ENCODE measurements at places on chromosomes 11 and 22.

- DNase-seq = peak; percentile 24
Observed at GRCh38 chr11:6531267-6531752, 34.2 kb downstream of the DNHD1 start.

DNA sequence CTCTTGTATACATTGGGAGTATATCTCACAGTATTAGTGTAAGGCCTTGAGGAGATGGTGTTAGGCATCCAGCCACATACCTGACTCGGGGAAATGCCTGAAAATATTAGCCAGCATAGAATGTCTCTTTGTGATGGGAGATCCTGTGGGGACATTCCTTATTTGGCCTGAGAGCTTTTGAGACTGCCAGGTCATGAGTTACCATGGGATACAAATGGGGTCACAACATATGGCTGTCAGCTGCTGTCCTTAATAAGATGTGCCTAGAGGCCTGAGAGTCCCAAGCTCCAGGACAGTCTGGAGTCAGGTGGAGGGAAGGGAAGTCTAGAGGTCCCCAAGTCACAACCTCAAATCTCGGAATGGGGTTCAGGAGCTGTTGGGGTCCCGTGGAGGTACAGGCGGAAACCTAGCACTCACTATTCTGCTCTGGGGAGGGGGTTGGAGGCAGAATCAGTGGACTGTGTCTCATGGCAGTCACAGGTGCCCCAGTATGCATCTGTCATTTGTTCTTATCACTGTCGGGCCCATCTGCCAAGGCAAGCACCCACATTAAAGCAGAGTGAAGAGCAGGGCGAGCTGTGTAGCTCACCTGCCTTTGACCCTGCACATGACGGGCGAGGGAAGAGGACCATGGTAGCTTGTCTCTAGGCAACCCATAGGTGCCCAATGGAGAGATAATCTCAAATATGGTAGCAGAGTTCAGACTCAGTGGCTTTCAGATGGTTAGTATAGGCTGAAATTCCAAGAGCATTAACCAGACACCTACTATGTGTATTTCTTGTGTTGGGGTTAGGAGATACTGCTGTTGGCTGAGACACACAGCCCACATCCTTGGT, 29.9 kb downstream of the KCNQ1OT1 start:
- DNase-seq = no peak

DNA sequence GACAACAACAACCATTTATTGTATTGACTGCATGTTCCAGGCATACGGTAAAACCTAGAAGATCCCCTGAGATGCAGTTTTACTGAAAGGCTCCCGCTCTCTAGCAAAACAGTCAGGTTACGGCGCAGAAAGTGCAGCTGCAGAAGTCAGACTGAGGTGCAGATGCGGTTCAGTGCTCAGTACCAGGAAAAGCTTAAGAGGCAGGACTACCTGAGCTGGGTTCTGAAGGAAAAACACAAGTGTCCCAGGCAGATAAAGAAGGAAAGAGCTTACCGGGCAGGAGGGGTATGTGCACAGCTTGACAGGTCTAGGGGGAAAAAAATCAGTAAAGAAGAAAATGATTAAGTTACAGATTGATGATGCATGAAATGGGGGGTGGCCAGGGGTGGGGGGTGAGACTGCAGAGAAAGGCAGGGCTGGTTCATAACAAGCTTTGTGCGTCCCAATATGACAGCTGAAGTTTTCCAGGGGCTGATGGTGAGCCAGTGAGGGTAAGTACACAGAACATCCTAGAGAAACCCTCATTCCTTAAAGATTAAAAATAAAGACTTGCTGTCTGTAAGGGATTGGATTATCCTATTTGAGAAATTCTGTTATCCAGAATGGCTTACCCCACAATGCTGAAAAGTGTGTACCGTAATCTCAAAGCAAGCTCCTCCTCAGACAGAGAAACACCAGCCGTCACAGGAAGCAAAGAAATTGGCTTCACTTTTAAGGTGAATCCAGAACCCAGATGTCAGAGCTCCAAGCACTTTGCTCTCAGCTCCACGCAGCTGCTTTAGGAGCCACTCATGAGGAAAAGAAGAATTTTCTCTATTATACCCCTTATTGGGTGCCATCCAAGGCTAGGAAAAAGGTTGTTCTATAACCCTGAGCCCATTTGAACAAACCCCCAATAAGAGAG, 11.9 kb downstream of the LARGE1 start:
- no peak for DNase-seq

- DNase-seq = no peak
Observed at GRCh38 chr22:24502034-24502433, 6.9 kb downstream of the UPB1 start.

DNA sequence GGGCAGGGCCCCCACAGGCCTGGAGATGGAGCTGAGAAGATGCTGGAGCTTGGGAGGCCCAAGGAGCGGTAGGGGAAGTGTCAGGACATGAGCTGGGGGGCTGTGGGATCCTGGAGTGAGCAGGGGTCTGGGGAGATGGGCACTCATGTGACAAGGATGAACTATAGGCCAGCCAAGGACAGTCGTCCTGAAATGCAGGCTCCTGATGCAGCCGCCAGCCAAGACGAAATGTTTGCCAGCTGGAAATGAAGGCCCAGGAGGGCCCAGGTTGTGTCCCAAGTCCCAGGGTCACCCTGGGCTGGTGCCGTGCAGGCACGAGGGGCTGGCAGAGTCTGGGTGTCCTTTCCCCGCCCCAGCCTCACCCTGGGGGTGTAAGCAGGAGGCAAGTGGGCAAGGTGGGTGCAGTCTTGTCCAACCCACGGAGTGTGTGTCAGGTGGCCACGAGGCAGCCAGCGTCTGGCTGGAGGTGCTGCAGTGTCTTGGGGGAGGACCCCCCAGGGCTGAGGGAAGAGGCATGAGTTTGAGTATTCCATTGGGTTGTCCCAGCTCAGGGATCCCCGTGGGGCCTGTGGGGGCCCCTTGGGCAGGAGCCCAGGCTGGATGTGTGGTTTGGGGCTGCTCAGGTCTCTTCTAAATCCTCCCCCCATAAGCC, 21.4 kb downstream of the MRGPRG start:
- no peak for DNase-seq

DNA sequence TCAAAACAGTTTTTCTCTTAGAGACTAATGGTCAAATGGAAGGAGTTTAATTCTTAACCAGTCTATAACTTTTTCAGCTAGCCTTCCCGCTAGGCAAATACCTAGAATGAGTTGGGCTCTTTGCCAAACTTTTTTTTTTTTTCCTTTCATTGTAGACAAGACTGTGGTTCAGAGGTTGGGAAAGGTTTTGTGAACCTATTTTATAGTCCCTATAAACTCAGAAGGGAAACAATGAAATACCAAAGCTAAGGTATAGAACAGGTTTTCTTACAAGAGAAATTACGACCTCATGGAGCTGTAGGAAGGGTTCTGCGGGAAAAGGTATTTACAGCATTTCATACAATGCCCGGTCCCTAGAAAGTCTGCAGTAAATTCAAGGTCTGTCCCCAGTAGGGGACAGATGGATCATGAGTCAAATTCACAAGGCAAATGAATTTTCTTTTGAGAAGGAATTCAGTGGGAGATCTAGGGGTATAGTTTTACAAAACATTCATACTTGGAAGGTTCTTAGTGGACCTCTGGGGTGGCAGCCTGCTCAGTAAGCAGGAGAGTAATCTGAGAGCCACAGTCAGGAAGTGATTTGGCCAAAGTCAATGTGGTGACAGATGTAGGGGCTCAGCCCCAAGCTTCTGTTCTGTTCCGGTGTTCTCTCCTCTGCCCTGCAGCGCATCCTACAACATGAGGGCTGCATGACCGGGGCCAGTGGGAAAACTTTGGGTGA, 146.8 kb downstream of the DBX1 start:
- DNase-seq = no peak

DNA sequence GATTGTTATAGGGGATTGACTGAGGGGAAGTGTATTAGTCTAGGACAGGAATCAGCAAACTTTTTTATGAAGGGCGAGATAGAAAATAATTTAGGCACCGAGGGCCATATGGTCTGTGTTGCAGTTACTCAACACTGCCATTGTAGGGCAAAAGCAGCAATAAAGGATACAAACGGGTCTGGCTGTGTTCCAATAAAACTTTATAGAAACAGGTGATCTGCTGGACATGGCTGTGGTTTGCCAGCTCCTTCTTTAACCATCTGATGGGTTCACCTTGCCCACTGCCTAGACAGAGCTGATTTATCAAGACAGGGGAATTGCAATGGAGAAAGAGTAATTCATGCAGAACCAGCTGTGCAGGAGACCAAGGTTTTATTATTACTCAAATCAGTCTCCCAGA, 20.0 kb downstream of the PRR5L start:
- DNase-seq = no peak

GRCh38 chr11:117220568-117220967, 11.3 kb downstream of the PCSK7 start:
- DNase-seq = no peak

DNA sequence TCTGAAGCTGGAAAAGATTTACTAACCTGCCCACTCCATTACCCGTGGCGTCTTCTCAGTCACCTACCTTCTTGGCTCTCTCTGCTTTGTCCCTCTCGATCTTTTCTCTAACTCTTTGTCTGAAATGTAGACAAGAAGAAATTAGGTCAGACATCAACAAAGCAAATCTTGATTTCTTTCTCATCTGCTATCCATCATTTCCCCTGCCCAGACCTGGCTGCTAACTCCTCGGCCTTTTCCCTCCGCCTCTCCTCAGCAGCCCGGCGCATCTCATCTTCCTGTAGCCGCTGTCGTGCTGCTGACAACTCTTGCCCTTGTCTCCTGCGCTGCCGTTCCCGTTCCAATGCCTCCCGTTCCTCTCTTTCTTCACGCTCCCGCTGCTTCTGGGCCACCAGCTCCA, 1.2 kb downstream of the UBXN1 start:
- DNase-seq = no peak

GRCh38 chr11:107590460-107591377, at the start of gene ELMOD1:
Gene ELMOD1, plus strand, starts transcription at chr11:107591147. Its CDS starts 27,043 bp downstream, at chr11:107618190.
- no peak for DNase-seq

DNA sequence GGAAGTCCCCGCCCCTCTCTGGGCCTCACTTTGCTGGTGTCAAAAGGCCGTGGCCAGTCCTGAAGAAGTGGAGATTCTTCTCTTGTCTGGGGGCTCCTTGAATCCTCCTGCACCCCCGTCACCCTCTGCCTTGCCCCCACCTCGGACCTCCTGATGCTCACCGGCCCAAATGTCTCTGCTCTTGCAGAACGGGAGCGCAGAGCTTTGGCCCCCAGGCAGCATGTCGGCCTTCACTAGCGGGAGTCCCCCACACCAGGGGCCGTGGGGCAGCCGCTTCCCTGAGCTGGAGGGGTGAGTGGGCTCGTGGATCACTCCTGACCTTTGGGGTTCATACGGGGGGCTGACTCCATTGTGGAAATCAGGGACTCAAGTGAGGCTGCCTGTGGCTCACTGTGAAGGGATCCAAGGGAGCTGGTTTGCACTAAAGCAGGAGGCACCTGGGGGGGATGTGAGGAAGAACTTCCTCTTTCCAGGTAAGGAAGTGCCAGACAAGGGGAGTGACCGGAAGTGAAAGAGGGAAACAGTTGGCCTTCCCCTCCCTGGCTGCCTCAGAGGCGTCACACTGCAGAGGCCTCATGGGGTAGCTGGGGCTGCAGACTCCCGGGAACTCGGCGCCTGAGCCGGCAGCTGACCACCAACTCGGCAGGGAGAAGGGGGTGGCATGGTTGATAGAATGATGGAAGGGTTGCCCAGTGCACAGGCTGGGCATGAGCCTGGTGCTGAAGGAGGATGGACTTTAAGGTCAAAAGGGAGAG, 23.1 kb downstream of the CSF2RB start:
- no peak for DNase-seq

- no peak for DNase-seq
Observed at GRCh38 chr11:7555052-7555699, 41.4 kb downstream of the PPFIBP2 start.

- no peak for DNase-seq
Observed at GRCh38 chr22:35643991-35644390, 4.3 kb upstream of the APOL6 start.

- no peak for DNase-seq
Observed at GRCh38 chr11:117690484-117691217, 106.4 kb downstream of the DSCAML1 start.

GRCh38 chr11:73716153-73717056, 44.5 kb downstream of the RAB6A start:
- no peak for DNase-seq

DNA sequence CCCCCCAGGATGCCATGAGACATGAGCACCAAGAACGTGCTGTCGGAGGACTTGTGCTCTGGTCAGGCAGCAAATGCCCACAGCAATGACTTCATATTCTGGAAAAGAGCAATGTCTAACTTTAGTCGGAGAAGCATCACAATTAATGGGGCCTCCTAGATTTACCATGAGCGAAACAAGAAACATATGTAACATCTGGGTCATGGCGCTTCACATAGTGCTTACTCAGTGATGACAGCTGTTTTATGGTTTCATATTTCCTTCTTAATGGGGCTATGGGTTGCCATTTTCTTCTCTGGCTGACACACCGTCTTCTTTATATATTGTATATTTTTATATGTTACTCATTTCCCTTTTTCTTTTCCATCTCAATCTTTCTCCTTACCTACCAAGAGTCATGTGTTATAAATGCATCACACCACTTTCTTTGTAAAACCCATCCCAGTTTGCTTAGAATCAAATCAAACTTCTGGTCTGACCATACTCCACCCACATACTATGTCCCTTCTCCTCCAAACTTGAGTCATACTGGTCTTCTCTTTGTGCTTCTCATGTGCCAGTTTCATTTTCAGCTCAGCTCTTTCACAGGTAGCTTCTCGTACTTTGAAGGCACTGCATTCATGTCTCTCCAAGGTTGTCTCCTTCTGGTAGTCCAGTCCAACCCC, 9.4 kb upstream of the CASP12 start:
- DNase-seq = no peak

- DNase-seq = no peak
Observed at GRCh38 chr11:34149786-34150185, 44.4 kb downstream of the NAT10 start.

- no peak for DNase-seq
Observed at GRCh38 chr11:1890856-1891830, 552 bp downstream of the PRR33 start.

Data from HS-27A (cell line).